Progenitor cell of endocrine pancreas (in vitro differentiated cells): ENCODE measurements at places on chromosomes 6 and 20. TPM values are rescaled to one million over a fixed set of nuclear protein-coding genes. Genes with fewer than 3 reads are reported as not detected.

LTB gene
- total RNA-seq, result 0.57 TPM in 1 of 2 replicates, not detected in the other

HLA-DMB gene
- total RNA-seq, result 1.1 and 1.8 TPM in 2 replicates

SLC22A3 gene
- total RNA-seq, result 1.7 and 2.3 TPM in 2 replicates

DNA sequence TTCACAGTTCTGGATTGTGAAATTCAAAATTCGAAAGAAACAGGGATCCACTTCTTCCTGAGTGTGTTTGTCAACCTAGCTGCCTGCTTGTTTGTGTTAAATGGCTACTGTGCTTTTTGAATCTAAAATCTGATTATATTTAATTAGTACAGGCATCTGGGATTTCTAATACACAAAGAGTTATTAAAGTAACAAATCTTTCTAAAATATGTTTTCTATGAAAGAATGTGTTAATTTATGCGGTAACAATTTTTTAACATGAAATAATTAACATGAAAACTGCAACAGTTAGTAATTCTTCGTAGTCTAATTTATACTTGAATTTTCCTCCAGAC is 81.2 kb upstream of the TRAF3IP2 start:
- DNase-seq, result no peak

TP53TG5 gene
- total RNA-seq, result not detected in 2 replicates

DNA sequence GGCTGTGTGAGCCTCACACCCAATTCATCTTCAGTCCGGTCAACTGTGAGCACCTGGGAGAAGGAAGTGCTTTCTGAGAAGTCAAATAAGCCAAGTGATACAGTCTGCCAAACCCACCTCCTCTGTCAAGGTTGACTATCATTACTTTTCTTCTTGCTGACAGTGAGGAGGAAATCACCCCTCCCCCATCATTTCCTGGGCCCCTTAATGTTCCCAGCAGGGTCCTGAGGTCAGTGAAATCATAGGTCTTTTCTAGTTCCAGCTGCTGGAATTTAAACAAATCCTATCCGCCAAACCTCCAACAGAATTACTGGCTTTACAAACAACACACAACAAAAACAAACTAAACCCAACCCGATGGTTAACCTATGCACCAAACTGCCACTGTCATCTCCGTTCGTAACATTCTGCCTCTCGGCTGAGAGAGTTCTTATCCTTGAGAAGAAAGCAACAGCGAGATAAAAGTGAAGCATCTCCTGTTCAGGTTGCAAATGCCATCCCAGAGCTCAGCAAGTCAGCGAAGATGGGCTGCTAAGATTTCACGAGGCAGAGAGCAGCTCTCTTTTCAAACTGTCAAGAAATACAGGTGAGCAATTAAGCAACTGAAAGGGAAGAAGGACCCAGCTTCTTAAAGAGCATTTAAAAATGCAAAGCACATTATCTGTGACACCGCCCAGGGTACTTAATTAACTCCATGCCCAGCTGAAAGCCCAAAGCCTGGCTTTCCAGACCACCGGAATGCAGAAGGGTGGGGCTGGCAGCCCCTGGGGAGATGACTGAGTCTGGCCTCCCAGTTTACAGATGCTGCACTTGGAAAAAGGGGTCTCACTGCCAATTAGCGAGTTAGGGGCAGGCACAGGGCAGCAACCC is 24.7 kb downstream of the GFOD1 start:
- no peak for DNase-seq

SH3BGRL2 gene
- 47.4 and 49.1 TPM in 2 replicates for total RNA-seq

DNA sequence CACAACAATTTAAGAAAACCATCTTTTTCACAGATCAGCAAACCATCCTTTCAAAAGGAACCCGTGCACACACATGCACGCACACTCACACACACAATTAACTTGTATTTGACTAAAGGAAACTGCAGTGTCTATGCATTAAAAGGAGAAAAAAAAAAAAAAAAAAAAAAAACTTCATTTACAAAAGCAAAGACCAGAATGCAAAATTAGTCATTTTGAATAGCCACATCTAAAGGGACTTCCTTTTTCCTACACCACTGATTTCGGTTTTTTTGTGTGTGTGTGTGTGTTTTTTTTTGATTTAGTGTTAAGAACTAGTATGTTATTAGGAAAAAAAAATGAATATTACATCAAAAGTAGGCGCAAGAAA is 6.3 kb downstream of the ZMYND8 start:
- no peak for DNase-seq

- DNase-seq, result no peak
Observed at GRCh38 chr6:137910843-137911456, 43.9 kb downstream of the TNFAIP3 start.

PAK5 gene
- total RNA-seq, result 9.7 and 12.2 TPM in 2 replicates

ASIP gene
- total RNA-seq, result not detected in 2 replicates

GRCh38 chr6:170289951-170290295 is 955 bp downstream of the DLL1 start:
- no peak for DNase-seq

GRCh38 chr6:44269921-44270525 is at the start of gene TMEM151B:
Gene TMEM151B, plus strand, starts transcription at chr6:44270450. Its CDS starts 293 bp downstream, at chr6:44270743.
- no peak for DNase-seq

DNA sequence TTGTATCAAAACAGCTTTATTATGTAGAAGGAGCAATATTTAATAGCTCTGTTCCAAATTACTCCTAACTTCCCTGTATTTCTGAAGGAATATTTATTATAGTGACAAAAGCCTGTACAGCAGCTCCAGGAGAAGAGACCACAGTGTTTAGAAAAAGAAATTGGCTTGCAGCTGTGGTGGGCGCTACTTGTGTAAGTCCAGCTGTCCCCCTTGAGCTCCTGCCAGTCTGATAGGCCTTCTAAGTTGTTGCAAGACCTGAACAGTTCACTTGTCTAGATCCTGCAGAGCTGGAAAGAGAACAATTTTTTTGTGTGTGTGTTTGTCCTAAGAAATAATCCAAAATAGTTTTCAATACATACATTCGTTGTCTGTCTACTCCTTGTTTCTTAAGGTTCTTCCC is 86.6 kb downstream of the JARID2 start:
- no peak for DNase-seq

DNA sequence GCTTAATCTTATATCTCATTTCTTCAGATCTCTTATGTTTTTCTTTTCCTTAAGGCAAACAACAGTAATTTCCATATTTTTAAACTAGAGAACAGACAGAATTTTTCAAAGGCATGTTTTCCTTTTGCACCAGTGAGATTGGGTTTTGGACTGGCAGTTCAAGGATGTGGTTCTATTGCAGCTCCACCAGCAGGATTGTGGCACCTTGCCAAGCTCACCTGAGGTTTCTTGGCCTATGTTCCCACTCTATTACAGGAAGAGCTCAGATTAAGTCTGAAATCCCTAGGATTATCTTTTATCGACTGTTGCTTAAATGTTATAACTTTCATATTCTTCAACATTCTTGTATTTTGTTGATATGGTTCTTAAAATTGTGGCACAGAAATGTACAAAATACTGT is 218.9 kb downstream of the PLCB4 start:
- DNase-seq, result no peak
